ENCODE measurements at places on chromosomes 12 and 14.

DNA sequence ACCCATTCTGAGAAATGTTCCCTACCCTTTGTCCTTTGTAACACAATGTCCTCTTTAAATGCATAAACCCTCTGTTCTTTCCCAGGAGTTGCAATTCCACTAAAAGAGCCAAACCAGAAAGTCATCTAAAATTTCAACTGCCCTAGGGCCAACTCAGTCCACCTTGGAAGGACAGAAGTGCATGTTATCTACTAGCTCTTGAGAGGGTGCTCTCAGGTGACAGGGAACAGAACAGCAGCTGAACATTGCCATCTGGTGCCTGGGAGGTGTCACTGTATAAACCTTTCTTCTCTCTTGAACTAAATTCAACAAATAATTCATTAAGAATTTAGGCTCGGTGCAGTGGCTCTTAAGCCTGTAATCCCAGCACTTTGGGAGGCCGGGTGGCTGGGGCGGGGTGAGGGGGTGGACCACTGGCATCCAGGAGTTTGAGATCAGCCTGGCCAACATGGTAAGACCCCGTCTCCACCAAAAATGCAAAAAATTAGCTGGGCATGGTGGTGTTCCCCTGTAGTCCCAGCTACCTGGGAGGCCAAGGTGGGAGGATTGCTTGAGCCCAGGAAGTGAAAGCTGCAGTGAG, 10.3 kb upstream of the FERMT2 start:
- DNase-seq = peak; percentile 9

DNA sequence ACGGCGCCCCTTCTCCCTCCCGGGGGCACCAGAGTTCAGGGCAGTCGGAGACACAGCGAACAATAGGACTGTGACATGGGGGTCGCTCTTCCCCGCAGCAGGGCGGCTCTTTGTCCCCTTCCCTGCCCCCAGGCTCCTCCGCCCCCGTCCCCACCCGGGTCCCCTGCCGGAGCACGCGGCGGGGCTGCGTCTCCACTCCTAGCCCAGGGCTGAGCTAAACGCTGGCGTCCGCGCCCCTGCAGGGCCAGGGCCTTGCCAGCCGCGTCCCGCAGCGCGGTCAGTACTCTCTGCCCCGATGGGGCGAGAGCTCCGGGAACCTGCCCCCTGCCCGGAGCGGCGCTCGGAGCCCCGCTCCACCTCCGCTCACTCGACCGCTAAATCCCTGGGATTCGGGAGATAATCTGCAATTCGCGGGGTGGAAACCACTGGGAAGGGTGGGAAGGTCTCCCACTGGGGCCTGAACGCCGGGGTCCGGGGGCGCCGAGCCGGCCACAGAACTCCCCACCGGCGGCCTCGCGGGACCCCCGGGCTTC, 825 bp upstream of the CCDC85C start:
- no peak for DNase-seq

- DNase-seq = no peak
Observed at GRCh38 chr14:30885840-30886740, 11.7 kb downstream of the COCH start.

DNA sequence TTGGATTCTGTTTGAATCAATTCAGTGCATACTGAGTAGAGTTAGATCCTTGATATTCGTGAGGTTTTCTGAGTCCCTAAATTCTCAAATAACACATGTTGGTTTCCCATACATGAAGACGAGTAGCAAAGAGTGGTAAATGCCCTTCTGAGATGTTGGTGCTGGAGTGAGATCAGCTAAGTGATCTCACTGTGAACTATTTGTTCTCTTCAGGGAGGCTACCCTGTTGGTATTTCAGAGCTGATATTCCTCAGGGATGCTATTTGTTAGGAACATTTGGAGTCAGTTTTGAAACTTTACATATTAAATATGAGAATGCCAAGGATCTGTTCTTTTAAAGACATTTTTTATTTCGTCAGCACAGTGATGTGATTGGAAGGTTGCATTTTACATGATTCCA, 54.7 kb downstream of the SUSD6 start:
- DNase-seq = no peak

GRCh38 chr12:117555889-117556288, 194.5 kb upstream of the NOS1 start:
- DNase-seq = no peak

- DNase-seq = no peak
Observed at GRCh38 chr12:45599196-45599595, 130.3 kb upstream of the ARID2 start.

GRCh38 chr14:31926123-31926522, 151.0 kb upstream of the ARHGAP5 start:
- DNase-seq = no peak

DNA sequence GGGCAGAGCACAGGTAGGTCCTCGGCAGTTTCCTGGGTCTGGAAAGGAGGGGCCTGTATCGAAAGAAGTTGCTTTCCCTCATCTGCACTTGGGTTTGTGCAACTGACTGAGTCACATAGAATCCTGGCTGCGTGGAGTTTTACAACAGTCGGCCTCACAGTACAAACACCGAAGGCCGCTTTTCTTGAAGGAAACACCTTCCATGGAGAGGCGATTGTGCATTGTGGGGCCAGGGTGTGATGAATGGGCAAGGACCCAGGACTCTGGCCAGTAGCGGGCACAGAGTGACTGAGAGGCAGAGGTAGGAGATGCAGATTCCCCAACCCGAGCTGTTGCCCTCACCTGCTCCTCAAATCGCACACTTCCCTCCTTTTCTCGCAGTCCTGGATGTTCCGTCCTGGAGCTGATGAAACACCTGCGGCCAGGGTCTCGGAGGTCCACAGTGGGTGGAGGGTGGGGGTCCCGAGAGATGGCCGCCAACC, 7.7 kb downstream of the CCND2 start:
- no peak for DNase-seq

GRCh38 chr12:26319511-26319910, 124.1 kb downstream of the SSPN start:
- DNase-seq = no peak

- DNase-seq = no peak
Observed at GRCh38 chr12:11641522-11641921, 8.0 kb upstream of the ETV6 start.

DNA sequence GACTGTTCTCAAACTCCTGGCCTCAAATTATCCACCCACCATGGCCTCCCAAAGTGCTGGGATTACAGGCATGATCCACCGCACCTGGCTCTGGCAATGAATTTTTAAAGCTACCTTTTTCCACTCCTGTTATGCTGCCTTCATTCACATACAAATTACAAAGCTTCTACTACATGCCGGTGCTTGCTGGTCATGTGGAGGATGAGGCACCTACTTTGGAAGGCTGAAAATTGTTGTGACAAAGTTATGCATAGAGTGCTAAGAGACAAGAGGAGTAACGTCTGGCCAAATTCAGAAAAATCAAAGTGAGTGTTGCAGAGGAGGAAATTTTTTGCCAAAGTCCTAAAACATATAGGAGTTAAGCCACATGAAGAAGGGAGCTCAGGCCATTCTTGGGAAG, 191.7 kb upstream of the PPFIA2 start:
- no peak for DNase-seq

DNA sequence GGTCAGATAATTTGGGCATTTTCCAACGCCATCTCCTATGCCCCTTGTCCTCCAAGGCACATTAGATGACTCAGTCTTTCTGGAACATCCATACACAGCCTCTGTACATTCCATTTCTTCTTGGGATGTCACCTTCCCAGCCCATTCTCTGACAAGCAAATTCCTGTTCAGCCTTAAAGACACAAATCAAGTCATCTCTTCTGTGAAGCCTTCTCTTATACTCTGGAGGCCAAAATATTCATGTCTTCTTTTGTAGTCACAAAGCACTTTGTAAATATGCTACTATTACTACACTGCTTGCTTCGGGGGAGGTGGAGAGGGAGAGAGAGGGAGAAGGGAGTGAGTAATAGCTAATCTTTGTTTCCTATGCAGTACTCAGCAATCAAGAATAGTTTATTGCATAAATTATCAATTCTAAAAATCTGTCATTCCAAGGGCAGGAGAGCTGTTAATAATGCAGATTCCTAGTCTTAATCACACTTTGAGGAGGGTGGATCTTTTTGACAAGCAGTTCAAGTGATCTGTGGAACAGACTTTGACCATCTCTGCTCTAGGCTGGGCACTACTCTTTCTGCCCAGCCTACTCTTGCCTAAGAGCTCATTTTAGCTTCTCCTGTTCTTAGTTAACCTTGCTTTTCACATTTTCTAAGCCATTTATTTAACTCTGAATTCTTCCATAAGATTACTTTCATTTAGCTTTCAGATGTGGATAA, 27.9 kb downstream of the KCNMB4 start:
- DNase-seq = no peak

GRCh38 chr14:61839507-61839906, 77.3 kb downstream of the SNAPC1 start:
- no peak for DNase-seq

DNA sequence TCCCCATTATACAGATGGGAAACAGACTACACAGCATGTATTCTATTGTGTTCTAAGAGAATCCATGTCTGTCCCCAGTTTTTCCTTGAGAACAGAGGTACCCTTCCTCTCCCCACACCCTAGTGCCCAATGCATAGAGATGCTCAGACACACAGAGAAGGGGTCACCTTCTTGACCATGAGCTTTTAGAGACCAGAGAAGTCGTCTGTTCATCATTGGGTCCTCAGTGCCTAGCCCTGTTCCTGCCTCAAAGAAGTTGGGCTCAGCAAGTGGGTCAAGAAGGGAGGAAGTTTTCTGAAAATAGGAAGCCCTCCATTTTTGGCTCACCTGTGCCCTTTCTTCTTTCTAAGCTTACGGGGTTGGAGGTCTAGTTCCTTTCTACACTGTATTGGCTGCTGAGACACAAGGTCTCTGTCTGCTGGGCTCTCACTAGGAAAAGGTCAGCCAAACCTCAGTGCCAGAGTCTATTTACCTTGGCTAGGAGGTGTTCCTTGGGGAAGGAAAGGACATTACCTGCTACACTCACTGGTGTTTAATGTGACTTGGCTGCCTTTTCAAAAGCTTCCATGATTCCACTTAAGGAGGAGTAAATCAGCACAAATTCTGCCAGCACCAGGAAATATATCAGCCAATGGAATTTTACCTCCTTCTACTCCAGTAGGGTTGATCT, 198.5 kb upstream of the PWP1 start:
- DNase-seq = no peak

DNA sequence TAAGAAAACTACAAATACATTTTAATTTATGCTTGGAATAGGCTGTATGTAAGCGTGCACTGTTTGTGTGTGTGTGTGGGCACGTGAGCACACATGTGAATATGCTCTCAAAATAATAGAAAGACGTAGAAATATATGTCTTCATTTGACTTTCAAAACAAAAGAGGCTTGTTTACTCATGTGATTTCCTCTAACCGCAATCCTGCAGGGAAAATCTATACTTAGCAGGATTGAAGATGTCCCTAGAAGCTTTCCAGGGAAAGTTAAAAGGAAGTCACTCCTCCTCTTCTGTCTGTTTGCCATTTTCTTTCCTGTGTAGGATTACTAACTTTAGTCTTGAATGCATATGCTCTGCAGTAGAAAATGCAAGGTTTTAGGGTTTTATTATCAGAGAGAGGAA, 404.7 kb downstream of the MDGA2 start:
- no peak for DNase-seq

DNA sequence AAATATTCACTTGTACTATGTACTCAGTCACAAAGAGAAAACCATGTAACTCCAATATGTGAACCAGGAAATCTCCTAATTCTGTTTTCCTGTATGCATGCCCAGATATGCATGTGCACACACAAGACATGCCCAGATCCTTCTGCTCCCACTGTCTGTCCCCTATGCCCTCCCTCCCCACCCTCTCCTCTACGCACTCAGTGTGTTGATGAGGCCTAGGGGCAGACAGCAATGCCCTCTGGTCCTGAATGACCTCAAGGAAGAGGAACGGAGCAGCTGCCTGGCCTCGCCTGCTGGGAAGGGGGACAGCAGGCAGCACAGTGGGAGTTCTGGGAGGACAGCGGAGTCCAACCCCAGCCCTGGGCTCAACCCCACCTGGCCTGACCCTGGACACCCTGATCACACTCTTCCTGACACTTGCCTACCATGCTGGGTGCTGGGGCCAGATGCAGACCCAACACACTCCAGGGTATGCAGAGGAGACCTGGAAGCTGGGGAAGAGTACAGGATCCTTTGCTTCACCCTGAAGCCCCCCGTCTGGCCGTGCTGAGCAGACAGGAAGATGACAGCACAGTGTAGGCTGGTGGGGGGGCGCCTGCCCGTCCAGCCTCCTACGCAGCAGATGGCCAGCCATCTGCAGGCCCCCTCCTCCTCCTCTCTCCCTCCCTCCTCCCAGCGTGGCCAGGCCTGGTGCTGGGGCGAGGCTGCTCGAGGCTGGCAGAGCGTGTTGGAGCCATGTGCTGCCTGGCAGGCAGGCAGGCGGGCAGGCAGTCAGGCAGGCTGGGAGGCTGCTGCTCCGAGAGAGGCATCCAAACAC, 106.6 kb upstream of the NCOR2 start:
- peak; percentile 88 for DNase-seq

DNA sequence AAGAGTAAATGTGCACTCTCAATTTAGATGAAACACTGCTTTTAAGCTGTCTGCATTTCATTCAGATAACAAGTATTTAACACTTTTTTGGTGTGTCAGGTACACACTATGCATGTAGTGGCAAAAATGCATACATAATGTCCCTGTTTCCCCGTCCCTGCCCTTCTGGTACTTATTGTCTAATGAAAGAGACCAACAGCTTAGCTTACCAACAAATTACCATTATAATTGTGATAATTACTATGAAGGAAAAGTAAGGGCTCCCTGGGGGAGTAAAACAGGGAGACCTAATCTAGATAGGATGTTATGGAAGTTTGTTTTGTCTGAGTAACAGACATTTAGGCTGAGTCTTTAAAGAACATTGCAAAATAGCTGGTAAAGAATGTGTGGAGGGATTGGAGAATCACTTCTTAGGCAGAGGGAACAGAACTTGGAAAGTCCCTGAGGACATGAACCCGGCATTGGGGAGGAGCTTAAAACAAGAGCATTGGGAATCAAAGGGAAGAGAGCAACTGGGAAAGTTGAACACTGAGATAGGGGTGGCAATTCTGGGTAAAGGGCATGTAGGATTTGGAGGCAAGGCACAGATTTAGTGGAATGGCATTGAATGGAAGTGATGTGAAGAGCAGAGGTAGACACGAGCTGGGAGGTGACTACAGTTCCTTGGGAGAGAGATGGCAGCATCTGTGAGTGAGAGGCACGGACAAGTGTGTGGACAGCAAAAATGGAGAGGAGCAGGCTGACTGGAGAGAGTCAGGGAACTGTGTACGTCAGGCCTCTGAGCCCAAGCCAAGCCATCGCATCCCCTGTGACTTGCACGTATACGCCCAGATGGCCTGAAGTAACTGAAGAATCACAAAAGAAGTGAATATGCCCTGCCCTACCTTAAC, 181.6 kb downstream of the GRIP1 start:
- no peak for DNase-seq

- no peak for DNase-seq
Observed at GRCh38 chr12:110109037-110109836, 14.9 kb upstream of the IFT81 start.

- DNase-seq = no peak
Observed at GRCh38 chr12:90151491-90152015, 442.9 kb upstream of the ATP2B1 start.

- no peak for DNase-seq
Observed at GRCh38 chr12:102483466-102483865, 3.1 kb upstream of the IGF1 start.

Data from nucleus accumbens (tissue), 56 donors.